Fibroblast of skin of scalp (primary cell): ENCODE measurements at places on chromosomes 11 and 22.
A peak's percentile ranks its signal among the peaks of the same experiment; 100 is the strongest.

- no peak for DNase-seq
Measured at GRCh38 chr22:28418008-28418407, 261.6 kb downstream of the TTC28 start.

- DNase-seq, result no peak
Measured at GRCh38 chr11:34639545-34639944, 18.7 kb downstream of the EHF start.

DNA sequence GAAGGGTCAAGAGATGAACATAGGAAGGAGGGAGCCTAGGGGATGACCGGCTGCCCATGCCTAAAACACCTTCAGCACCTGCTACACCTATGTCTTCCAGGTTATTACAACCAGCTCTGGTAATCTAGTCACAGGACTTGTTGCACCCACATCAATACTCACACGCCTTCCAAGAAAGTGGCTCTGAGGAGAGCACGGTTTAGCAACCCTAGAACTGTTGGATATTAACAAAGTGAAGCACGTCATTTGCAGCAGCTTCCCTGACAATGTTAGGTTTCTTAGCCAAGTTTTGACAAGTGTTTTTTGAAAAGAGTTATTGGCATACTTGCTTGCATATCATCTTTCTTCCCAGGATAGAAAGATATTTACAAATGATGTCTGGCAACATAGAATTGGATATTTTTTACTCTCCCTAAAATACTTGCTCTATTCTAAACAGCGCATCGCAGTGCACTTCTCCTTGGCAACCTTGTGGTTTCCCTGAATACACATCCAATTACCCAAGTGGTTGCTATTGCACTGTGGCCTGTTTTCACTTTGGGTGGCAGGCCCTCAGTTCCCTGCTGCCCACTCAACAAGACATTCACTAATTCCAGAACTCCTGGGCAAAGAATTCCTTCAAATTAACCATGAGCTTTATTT is 94.3 kb upstream of the ARHGAP42 start:
- DNase-seq, result no peak

- peak; percentile 81 for DNase-seq
Measured at GRCh38 chr11:84906995-84907394, 720.1 kb downstream of the DLG2 start.

DNA sequence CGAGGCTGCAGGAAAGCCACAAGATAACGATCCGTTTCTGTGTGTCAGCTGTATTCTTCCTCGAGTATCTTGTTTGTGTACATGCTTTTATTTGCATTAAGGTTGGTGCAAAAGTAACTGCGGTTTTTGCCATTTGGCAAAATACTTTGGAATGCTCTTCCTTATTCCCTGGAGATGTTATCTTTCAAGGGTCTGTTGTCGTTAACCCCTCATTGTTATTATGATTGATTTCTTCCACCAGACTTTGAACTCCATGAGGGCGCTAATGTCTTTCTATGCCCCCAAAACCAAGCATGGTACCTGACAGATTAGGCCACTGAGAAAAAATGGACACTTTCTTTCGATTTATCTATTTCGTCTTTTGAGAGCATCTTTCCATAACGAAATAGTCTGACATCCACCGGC is 563 bp upstream of the PSMA1 start:
- DNase-seq, result no peak

DNA sequence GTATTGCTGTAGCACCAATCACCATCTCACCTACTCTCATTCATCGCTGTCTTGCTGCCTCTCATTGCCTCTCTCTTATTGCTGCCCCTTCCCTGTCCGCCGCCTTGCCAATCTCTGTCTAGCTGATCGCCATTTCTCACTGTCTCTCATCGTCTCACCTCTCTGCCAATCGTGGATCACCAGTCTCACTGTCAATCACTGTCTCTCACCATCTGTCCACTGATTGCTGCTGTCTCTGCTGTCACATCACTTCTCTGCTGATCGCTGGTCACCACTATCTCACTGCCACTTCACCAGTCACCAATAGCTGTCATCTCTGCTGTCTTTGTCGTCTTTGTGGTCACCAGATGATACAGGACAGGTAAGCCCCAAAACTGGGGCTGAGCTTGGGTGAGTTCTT is 20.6 kb upstream of the RNASEH2C start:
- DNase-seq, result no peak

DNA sequence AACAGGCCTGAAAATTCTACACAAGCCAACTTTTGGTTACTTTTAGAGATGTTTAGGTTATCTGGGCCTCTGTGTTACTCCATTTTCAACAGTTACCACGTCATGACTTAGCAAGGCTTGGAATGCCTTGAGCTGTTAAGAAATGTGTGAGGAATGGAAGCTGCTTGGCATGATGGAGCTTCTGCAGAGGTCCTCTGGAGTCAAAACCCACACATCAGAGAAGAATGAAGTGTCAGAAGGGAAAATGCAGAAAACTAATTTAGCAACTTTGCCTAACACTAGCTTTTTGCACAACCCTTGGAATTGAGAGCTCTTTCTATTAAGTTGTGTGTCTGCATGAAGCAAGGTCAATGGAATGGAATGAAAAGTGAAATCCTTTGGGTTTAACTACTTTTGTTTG is 27.4 kb downstream of the FAT3 start:
- peak; percentile 79 for DNase-seq

DNA sequence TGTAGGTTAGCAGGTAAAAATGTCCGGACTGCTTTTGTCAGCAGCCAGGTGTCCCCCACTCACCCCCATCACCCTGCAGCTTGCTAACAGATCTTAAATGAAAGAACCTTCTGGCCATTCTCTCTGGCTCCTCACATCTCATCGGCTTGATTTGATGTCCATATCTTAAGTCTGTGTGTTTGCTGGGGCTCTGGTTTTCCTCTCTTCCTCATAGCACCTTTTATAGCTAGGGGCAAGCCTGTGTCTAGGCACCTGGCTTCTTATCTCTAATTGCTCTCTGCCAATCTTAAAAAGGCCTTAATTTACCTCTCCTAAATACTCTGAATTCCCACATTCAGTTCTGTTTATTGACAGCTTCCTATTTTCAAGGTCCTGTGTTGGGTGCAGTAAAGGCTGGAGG is 72.0 kb downstream of the ARHGAP42 start:
- DNase-seq, result no peak

GRCh38 chr11:41954034-41954433 is 494.6 kb upstream of the LRRC4C start:
- peak; percentile 95 for DNase-seq

GRCh38 chr11:111528557-111528956 is 12.0 kb upstream of the LAYN start:
- no peak for DNase-seq

- DNase-seq, result no peak
Measured at GRCh38 chr11:61645179-61645868, 34.9 kb upstream of the DAGLA start.

- DNase-seq, result no peak
Measured at GRCh38 chr22:40592352-40593113, 44.0 kb downstream of the MRTFA start.

DNA sequence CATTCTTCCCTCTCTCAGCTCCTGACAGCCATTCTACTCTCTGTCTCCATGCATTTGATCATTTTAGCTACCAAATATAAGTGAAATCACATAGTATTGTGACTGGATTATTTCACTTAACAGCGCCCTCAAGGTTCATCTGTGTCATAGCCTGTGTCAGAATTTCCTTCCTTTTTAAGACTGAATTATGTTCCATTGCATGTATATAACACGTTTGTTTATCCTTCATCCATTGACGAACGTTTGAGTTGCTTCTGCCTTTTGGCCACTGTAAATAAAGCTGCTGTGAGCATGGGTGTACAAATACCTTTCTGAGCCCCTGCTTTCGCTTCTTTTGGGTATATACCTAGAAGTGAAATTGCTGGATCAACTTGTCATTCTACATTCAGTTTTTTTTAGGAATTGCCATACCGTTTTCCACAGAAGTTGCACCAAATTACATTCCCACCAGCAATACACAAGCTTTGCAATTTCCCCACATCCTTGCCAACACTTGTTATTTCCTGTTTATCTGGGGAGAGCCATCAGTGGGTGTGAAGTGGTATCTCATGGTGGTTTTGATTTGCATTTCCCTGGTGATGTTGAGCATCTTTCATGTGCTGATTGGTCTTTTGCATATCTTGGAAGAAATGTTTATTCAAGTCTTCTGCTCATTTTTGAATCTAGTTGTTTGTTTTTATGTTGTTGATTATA is 17.5 kb downstream of the GLB1L2 start:
- DNase-seq, result no peak

DNA sequence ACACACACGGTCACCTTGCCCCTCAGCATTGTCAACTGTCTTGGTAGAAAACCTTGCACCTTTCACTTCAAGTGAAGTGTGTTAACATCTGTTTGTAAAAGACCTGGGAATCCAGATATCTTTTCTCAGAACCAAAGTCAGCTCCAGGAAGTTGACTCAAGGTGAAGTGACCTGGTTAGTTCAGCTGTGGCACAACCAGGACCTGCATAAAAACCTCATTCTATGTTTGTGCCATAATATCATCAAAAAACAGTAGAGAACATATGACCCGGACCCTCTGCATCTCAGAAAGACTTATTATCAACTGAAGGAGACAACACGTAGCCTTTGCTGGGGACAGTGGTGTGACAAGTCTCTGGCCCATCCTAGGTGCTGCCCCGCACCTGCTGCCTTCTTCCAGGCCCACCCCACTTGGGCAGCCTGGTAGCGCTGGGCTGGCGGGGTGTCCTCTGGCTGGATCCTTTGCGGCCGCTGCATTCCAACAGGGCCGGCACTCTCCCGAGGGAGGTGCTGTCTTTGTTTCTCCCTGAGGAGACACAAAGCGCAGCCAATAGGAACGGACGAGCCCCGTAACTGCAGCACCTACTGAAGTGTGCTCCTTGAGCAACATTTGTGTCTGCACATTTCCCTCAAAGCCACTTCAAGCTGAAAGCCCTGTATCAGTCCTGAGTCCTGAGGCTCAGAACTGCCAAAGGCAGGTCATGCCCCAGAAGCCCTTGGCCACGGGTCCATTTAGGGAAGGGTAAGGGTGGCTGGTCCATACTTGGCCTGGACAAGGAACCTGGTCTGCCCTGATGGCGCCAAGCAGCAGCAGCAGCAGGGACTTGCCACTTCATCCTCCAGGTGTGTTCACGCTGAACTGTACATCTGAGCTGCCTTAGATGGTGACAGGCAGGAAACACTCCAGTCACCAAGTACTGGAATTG is 25.2 kb downstream of the LRRC74B start:
- no peak for DNase-seq

DNA sequence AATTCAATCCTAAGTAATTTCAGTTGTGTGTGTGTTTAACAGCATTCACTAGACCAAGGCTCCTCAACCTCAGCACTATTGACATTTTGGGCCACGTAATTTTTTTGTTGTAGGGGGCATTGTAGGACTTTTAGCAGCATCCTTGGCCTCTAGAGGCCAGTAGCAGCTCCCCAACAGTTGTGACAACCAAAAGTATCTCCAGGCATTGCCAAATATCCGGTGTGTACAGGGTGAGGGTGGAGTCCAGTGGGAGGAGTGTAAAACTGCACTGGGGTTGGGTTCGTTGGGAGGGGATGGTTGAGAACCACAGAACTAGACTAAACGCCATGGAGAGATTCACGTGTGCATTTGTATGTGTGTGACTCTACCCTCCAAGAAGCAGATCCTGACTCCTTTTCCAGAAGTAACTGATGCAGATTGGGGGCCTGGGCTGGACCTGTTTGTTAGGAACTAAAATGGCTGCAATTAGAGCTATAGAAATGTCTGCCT is 5.9 kb upstream of the PHF21A start:
- DNase-seq, result peak; percentile 68

DNA sequence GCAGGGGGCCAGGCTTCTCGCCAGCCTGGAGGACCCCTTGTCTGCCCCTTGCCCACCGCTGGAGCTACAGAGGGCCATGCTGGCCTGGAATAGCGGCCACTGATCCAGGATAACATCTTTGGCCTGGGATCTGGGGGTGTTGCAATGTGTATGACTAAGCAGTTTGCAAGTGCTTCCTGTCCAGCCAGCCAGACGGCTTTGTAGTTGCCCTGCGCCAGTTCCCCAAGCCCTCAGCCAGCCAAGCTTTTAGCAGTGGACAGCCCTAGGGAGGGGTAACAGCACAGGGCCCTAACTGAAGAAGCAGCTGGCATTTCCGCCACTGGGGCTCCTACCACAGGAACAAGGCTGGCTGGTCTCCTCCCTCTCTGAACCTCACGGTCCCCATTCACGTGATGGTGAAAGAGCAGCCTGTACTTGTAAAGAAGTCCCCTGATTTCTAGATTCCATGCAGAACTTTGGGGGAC is 32.1 kb downstream of the UQCR10 start:
- peak; percentile 54 for DNase-seq

DNA sequence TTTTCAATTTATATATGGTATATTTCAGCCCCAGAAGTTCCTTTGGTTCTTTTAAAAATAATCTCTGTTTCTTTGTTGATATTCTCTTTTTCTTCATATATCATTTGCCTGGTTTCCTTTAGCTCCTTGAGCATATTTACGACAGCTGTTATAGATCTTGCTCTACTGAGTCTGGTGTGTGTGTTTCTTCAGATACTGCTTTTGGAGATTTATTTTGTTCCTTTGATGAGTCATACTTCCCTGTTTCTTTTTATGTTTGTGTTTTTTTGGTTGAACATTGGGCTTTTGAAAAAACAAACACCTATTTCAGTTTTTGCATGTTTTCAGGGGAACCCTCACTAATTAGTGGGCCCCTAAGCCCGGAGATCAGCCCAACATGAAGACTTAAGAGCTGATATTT is 23.3 kb downstream of the GLB1L2 start:
- DNase-seq, result no peak

DNA sequence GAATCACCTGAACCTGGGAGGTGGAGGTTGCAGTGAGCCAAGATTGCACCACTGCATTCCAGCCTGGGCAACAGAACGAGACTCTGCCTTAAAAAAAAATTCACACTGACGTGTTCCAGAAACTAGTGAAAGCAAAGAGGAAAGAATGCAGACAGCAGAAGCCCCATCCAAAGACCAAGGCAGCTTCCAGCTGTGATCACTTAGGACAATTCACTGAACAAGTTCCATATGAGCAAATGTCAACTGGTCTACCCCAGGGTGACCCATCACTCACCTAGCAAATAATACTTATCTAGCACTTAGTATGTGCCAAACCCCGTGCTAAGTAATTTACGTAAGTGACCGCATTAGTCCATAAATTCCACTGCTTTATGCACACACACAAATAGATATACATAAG is 138.9 kb downstream of the LARGE1 start:
- peak; percentile 43 for DNase-seq

GRCh38 chr11:58134151-58134550 is 8.8 kb upstream of the OR9I1 start:
- DNase-seq, result no peak

- DNase-seq, result no peak
Measured at GRCh38 chr22:44100411-44100810, 76.3 kb downstream of the PARVB start.

DNA sequence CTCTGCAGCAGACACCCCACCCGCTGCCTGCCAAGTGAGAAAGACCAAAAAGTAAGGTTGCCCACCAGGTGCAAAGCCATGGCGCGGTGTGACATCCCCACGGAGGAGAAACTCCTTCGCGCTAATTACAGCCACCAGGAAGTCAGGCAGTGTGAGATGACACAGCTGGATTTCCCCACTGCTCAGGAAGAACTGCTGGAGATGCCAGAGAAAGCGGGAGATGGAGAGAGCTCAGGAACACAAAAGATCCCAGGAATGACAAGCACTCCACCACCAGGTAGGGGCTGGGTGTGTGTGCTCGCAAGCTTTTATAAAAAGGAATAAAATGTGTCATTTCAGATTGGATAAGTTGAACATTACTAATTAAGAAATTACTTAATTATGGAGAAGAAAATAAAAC is 292.7 kb downstream of the OPCML start:
- DNase-seq, result no peak

GRCh38 chr22:33747576-33748180 is 172.6 kb downstream of the LARGE1 start:
- DNase-seq, result no peak
